Fibroblast of pulmonary artery (primary cell): ENCODE measurements at places on chromosomes 3 and 15.

GRCh38 chr15:74040109-74040850, 42.1 kb downstream of the GOLGA6A start:
- DNase-seq = peak; percentile 98

GRCh38 chr15:35560870-35561269, 14.9 kb upstream of the DPH6 start:
- DNase-seq = peak; percentile 33

DNA sequence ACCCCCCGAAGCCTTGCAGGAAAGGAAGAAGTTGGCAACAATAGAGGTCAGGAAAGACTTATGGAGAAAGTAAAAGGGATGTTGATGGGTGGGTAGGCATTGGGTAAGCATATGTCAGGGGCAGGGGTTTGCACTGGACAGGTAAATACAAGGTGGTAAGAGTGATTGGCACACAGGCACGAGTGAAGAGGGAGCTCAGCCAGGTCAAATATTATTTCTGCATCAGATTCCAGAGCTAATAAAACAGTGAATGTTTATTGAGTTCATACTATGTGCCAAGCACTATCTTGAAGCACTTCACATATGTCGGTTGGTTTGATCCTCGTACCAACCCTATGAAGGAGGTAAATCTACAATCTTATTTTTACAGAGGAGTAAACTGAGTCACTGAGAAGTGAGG, 6.6 kb downstream of the CLSTN2 start:
- DNase-seq = no peak

GRCh38 chr3:138068579-138069174, 46.7 kb downstream of the DZIP1L start:
- DNase-seq = peak; percentile 88

DNA sequence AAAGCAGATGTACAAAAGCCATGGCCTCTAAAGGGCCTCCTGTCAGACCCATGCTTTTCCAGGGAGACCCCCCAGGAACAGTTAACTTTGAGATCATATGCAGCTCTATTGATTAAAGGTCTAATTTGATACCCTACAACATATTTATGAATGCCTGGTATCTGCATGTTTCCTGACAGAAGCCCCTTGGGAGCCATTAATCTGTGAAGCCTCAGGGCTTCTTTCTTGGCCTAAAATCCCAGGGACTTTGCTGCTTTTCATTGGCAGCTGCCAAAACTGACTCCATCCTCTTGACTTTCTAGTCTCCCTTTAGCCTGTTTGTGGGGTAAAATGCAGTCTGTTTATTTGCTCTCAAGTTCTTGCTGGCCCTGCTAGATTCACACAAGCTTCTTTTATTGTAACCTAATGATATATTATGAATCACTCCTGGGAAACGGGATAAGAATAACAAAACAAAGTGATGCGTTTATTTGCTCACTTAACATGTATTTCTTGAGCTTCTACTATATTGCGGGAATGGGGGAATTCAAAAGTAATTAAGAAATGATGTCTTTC, 257.0 kb downstream of the LSAMP start:
- peak; percentile 1 for DNase-seq

GRCh38 chr3:42072831-42073301, 18.3 kb upstream of the TRAK1 start:
- no peak for DNase-seq

GRCh38 chr3:81549388-81549787, 212.1 kb downstream of the GBE1 start:
- no peak for DNase-seq

DNA sequence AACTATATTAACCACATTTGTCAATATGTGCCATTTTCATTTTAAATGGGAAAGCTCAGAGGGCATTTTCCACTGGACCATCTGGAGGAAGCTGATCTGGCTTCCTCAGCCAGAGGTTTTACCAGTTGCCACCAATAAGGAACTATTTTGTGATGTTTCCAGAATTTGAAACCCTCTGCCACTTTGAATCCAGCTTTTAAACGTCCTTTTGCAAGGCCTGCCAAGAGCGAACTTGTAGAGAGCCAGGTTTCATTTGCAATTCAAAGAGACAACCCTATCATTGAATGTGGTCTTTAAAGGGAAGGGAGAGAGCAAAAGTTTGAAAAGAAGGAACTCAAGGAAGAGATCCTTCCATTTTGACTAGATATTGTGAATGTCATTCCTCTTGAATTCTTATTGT, 123.3 kb upstream of the CHL1 start:
- DNase-seq = no peak

- peak; percentile 71 for DNase-seq
These were observed 227.7 kb downstream of the TLE3 start for GRCh38 chr15:69869881-69870505.

- DNase-seq = no peak
These were observed 69.1 kb upstream of the PROK2 start for GRCh38 chr3:71854096-71854495.

DNA sequence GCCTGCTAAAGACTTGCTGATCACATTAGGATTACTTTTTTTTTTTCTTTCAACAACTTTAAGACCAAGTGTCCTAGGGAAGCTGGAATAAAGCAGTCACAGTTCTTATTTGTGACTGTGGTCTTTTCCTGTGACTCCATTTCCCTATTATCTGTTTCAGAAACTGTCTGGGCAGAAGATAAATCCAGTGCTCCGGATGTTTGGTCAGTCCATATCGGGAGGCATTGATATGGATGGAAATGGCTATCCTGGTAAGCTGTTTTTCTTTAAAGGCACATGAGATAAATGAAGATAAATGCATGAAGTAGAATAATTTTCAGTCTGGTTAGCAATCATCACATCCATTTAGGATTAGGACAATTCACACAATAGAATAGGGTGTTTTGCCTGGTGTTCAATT, 338.3 kb upstream of the CTDSPL start:
- no peak for DNase-seq

DNA sequence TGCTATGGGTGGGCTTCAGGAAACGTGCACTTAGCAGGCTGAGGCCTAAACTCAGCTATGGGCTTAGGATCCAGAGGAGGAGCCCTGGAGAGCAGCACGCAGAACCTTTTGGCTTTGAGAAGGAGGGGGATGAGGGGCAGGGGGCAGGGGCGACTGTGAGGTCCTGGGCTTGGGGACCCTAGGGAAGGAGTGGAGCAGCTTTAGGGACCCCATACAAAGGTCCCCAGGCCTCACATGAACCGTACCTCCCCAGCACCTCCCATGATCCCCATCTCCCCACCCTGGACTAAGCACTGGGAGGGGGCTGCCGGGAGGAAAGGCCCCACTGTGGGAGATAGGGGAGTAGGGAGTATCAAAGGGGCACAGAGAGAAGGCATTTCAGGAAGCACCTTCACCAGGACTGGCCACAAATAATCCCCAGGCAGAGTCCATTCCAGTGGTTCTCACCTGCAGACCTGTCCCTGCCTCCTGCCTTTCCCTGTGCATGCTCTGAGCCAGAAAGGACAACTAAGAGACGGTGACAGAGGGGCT, 62.0 kb upstream of the KLF13 start:
- no peak for DNase-seq

DNA sequence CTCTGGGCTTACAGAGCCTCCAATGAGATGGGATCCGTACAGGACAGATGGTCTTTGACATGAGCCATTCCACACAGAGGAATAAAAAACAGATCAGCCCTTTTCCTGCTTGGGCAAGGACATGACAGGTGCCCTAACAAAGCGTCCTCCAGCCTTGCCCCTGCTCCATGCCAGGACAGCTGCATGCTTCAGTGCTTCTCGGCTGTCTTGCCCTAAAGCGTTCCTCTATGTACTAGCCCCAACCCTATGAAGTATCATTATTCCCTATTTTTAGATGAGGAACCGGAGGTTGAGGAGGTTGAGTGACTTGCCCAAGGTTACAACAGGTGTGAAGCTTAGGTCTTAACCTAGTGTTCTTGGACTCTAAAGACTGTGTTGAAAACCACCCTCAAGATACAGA, 10.5 kb downstream of the POMGNT2 start:
- DNase-seq = no peak

DNA sequence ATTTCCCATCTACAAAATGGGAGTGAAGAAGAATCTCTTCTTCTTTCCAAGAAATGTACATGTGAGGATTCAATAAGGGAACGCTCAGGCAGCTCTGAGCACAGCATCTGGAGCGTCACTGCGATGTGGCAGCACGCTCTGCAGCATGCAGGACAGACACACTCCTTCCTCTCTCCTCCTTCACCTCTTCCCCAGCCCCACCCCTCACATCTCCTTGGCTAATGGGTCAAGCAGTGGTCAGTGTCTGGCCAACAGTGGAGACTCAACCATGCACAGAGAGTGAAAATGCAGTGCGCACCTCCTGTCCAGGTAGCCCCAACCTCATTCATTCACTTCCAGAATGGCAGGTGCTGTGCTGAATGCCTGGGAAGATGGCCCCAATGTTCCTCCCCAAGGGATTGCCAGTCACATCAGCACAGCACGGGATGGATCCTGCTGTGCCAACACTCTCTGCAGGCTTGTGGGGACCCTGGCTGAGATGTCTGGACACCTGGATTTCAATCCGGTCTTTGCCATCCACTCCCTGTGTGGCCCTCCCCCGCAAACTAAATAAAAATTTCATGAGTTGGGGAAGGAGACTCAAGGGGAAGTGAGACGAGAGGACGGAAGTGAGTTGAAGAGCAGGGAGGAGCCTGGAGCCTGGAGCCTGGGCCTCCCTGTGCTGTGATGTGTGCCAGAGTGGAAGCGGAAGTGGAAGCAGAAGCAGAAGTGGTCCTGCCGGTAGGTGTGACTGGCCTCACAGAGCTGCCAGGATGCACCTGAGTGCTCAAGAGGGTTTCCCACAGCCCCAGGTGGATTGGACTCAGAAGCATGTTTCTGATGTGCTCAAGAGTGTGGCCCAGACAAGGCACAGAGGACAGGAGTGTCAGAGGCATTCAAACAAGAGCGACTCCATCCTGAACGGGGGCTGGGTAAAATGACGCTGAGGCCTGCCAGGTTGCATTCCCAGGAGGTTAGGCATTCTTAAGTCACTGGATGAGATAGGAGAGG, 163.9 kb downstream of the SMAD6 start:
- no peak for DNase-seq

GRCh38 chr3:11818033-11818432, 28.7 kb downstream of the TAMM41 start:
- DNase-seq = no peak

- DNase-seq = no peak
These were observed 925 bp upstream of the PSTPIP1 start for GRCh38 chr15:76994001-76994400.

- no peak for DNase-seq
These were observed 7.9 kb downstream of the RPSA start for GRCh38 chr3:39414421-39414907.

DNA sequence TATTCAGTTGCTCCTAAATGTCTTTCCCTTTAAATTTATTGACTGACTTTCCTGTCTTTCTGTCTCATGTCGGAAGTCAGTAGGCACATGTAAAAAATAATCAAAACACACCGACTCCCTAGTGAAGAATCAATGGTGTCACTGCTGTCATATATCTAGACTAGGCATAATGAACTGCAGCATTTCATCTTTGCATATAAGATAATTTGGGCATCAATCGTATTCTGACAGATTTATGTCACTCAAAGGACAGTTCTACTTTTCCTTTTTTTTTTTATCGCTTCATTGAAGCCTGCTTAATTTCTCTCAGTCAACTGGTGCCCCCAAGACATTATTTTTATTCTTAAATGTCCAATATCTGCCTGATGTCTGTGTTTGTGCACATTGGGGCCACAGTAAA, 206.3 kb downstream of the MEIS2 start:
- no peak for DNase-seq

DNA sequence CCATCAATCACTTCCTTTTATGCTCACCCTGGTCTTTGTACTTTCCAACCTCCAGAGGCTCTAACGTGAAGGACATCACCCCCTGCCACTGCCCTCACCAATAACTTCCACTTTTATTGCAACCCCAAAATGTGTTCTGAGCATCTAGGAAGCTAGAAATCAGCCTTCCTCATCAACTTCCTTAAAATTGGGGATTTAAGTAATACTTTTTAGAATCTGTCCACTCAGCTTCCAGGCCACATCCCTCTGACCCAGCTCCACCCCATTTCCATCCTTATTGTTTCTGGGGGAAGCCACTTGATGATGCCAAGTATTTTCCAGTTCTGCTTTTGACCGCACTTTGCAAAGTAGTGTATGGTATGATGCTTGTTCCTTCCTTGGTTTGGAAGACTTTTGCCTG, 73.5 kb upstream of the XCR1 start:
- DNase-seq = no peak

GRCh38 chr3:11583235-11583634, 60.5 kb downstream of the VGLL4 start:
- DNase-seq = peak; percentile 55

GRCh38 chr3:14154276-14154675, 24.1 kb downstream of the XPC start:
- no peak for DNase-seq

GRCh38 chr3:72329354-72329753, 518.9 kb downstream of the SHQ1 start:
- peak; percentile 48 for DNase-seq

DNA sequence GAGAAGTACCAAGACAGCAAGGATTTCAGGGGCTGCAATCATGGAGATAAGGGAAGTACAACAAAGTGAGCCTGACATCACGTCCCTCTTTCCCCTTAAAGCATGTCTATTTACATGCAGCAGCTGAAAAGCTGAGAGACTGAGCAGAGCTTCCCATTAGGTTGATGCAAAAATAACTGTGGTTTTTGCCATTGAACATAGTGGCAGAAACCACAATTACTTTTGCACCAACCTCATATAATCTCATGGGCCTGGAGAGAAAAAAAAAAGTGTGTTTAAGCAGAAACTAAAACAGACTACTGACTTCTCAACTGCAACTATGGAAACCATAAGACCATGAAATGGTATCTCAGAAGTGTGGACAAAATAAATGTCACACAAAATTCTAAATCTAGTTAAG, 48.3 kb downstream of the CCDC12 start:
- DNase-seq = no peak

GRCh38 chr3:104916971-104917370, 449.7 kb upstream of the ALCAM start:
- no peak for DNase-seq

- DNase-seq = no peak
These were observed 40.1 kb downstream of the REC114 start for GRCh38 chr15:73483053-73483452.

- DNase-seq = no peak
These were observed 65.7 kb upstream of the MRPL3 start for GRCh38 chr3:131568460-131568859.

DNA sequence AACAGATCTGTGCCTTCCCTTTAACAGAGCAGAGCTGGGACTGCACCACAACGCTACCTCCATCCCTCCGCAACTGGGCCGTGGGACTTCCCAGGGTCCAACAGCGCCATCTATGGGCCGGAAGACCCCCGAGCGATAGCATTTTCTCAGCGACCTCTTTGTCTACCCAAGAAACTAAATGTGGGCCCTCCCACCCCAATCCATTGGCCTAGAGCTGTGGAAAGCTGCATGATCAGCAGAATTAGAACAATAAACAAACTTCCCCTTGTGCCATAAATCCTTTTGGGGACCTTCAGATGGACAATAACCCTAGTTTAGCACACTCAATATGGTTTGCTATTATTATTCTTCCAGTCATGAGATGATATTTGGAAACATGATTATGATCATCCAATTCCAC, 74.8 kb upstream of the NTRK3 start:
- DNase-seq = peak; percentile 31

GRCh38 chr3:188974856-188975599, 196.7 kb upstream of the TPRG1 start:
- no peak for DNase-seq

GRCh38 chr3:114450008-114450596, 156.3 kb downstream of the TIGIT start:
- DNase-seq = no peak

GRCh38 chr3:119673875-119674274, 3.3 kb downstream of the COX17 start:
- no peak for DNase-seq

- DNase-seq = no peak
These were observed 71.2 kb upstream of the GLCE start for GRCh38 chr15:69089258-69089657.

- no peak for DNase-seq
These were observed 30.7 kb downstream of the SEMA7A start for GRCh38 chr15:74402873-74403587.
